Ascending aorta (tissue), 2 donors: ENCODE measurements at places on chromosomes 12 and 14.

DNA sequence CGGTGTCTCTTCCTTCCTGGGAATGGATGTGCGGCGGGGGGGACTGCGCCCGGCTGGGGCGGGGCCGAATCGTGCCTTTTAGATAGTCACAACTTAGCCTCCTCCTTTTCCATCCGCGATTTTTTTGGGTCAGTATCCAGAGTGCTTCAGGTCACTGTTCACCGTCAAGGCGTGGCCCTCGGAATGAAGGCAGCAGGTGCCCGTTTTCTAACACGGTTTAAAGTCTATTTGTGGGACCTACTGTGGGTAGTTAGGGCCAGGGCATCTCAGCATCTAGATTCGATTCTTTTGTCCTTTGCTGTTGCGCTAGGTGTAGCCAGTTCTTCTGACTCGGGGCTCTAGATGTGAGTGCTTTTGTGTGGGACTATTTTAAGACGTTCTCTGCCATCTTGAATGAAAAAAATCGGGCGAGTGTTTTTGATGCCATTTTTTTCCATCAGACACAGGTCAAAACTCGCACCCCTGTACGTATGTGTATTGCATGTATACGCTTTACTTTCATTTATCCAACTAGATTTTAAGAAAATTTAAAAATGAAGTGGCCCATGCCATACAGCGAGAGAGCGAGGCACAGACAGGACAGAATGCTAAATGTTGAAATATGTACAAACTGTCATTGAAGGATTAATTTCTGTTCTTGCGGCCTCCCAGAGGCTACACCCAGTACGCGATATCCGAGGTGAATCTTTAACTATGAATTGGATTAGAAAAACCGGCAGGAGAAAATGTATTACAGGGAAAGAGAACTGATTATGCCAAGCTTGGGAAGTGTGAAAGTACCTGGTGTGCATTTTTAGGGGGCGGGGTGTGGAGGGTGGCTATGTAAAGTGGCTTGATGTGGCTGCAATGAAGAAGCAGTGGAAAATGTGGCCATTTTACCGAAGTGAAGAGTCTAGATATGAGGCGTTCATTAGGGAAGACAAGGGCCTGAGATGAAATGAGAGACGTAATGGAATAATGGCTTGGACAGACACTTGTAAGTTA, 835 bp downstream of the VEZT start:
- DNase-seq = peak; percentile 90

DNA sequence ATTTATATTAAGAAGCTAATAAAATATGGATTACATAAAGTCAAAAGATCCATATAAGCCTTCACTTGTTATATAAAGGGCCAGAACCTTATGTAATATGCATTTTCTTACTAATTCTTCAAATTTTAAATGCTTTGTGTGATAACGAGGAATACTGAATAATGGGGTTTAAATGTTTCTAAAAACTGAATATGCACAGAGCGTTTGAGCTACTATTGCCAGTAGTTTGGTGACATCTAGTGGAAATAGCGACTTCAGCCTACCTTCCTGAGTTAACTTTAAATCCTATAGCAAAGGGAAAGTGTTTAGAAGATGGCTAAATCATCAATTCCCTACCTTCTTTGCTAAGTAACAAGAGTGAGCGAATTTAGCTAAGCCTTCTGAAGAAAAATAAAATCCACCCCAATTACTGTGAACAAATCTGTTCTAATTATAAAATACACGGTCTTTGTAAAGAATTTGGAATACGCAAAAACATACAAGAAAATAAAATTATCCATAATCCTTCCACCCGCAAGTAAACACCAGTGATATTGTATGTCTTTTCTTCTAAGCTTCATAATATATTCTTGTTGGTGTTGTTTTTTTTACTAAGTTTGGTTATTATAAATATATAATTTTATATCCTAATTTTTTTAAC, 115.5 kb upstream of the G2E3 start:
- no peak for DNase-seq

DNA sequence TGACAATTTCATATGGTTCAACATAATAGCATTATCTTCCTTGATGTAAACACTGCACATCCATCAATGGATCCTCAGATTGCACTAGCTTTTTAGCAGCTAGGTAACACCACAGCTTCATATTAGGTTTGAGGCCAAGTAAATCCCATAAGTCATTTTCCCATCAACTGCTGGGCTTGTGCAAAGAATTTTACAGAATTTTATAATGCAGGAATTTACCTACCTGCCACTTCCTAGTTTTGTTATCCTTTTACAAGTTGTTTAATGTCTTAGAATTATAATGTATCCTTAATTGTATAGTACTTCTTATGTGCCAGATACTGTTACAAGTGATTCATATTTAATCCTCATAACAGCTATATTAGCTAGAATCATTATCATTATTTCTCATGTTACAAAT, 36.4 kb downstream of the CPNE8 start:
- no peak for DNase-seq

DNA sequence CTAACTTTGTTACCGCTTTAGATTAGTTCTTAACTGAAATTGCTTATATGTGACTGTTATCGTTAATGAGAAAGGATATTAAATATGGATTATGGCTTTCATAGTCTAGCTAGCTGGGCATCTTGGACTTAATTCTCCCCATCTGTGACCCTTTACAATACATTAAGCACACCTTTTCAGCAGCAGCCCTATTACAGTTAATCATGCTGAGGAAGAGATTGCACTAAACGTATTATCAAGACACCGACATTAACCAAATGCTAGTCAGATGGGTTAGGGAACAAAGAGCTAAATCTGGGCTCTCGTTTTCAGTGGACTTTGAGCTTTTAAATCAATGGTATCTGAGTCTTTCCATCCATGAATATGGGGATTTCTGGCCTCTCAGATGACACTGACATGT, 447.5 kb upstream of the DCN start:
- DNase-seq = no peak

DNA sequence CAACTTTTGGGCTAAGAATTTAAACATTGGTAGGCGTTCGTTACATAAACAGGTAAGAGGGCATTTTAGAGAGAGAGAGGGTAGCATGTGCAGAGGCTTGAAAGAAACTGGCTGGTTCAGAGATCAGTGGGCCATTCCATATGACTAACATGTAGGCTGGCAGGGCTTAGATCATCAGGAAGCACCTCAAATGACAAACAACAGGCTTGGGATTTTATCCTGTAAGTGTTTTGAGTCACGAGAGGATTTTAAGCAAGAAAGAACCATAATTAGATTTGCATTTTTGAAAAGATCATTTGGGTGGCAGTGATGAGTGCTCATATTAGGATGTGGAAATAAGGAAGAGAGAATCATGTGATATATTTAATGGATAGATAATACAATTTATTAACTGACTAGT, 8.7 kb upstream of the PLEKHA5 start:
- DNase-seq = no peak

GRCh38 chr12:89269174-89269573, 83.1 kb downstream of the DUSP6 start:
- no peak for DNase-seq

- DNase-seq = no peak
Observed at GRCh38 chr12:90490355-90490754, 464.6 kb downstream of the CCER1 start.

GRCh38 chr12:81203671-81204204, 125.9 kb downstream of the ACSS3 start:
- DNase-seq = no peak

GRCh38 chr12:46556819-46557524, 184.4 kb upstream of the SLC38A2 start:
- no peak for DNase-seq

DNA sequence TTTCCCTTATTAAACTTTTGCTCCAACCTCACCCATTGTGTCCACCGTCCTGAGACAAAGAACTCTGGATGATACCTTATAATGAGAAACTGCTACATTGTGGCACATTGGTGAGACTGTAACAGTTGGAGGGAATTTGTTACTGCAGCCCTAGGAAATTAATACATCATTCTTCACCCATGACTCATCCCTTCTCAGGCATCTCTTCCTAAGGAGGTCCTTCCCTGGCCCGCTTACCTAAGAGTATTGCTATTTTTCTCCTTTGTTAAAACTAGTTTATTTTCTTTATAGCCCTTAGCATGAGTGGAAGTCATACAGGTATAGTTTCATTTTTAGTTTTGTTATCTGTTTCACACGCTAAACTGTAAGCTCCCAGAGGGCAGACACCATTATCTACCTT, 87.1 kb downstream of the TMEM260 start:
- no peak for DNase-seq

GRCh38 chr12:11568762-11569478, 80.6 kb upstream of the ETV6 start:
- DNase-seq = no peak

DNA sequence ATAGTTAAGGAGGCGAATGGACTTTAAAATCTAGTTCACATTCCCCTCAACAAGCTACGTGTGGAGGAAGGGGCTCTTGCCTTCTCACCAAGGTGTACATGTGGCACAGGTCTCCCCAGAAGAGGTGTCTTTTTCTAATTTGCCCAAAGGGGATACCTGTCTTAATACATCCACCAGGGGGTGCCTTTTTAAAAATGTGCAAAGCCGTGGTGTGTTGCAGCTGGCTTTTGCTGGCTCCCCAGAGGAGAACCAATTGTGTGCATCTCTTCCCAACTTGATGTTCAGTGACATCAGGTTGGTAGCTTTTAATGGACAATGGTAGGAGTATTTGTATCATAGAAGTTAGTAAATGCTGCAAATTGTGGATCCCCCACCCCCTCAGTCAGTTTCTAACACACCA, 33.8 kb downstream of the CREBL2 start:
- no peak for DNase-seq

- no peak for DNase-seq
Observed at GRCh38 chr12:113684908-113685782, 213.5 kb upstream of the LHX5 start.

DNA sequence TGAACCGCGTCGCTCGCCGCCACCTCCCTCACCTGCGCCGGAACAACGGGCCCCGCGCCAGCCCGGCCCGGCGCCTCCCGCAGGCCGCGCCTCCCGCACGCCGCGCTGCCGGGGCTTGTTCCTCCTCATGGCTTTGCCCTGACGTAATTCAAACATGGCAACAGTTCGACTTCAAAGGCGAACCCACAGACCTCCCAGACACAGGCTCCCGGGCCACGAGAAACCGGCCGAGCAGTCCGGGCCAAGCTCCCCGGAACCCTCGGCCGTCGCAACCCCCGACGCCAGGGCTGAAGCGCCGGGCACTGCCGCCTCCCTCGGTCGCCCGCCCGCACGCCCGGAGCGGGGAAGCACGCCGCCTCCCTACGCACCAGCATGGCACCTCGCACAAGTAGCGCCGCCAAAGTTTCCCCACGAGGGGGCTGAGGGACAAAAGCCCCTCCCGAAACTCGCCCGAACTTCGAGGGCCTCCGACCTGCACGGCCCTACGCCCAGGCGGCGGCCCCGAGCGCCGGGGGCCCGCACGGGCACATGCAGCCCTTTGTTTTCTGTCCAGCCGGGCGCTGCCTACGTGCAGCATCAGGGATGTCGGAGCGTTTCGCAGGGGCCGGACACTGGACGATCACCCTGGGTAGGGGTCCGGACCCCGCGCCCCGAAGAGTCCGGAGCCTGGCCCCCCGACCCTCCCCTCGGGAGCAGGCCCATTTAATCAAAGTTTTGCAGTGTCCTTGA, 1.7 kb downstream of the SINHCAF start:
- DNase-seq = peak; percentile 81

GRCh38 chr12:131574395-131574771, 136.5 kb upstream of the SFSWAP start:
- DNase-seq = no peak

DNA sequence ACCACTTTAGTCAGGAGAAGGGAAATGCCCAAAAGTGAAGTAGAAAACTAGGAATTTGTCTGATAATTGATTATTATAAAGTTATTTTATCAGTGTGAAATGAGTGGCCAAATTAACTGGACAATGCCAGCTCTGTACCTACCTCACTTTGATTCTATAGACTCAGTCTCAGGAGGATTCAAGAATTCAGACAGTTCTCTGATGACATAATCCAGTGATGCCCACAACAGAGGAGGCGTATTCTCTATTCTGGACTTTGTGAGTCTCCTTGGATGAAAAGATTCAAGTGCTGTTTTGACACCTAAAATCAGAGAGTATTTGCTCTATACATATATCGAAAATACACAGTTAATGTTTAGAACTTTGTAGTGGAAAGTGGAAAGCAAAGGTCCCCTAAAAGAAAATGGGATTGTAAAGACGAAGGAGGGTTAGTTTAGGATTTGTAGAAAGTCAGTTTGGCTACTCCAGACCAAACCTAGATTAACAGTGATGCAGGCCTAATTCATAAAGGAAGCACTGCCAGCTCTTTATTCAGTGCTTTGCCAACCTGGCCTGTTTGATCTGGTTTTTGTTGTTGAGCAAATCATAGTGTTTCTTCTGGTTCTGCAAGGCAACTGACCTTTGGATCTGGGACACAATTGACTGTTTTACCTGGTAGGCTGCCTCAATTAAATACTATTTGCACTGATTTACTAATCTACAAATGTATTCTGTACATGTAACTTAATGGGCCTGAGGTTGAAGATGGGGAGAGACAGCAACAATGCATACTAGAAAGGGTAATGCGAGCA, 67.4 kb downstream of the DAD1 start:
- no peak for DNase-seq

DNA sequence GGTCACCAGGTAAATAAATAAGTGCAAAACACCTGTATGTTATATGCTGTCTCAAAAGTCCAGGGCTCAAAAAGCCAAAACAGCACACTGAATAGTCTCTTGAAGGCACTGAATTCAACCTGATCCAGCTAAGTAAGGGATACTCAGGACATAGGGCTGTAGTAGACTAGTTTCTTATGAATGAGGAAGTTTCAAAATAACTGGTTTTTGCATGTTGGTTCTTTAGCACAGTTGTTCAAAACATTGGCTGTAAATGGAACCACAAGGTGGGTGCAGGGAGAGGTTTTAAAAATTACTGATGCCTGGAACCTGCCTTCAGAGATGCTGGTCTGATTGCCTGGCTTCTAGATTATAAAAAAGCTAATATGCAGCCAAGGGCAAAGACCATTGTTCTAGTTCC, 34.1 kb downstream of the NDUFA12 start:
- no peak for DNase-seq

DNA sequence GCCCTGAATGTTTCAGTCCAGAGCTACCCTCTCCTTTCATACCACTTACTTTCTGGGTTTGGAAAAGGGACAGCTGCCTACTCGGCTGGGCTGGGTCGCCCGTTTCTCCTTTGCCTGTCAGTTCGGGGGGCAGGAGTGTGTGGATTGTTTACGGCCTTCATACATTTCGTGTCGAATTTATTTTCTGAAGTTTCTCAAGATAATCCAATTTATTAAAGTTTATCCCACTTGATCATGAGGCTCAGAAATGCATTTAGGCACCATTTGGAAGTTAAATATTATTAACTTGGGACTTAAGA, 608 bp downstream of the ZNF410 start:
- no peak for DNase-seq
